ENCODE measurements at places on chromosomes 1 and 21. TPM values are rescaled to one million over a fixed set of nuclear protein-coding genes. Genes with fewer than 3 reads are reported as not detected.

- H3K36me3 ChIP-seq, result no peaks in the 10 kb centered on the region
- H3K4me1 ChIP-seq, result no peaks in the 10 kb centered on the region
- no peaks in the 10 kb centered on the region for H3K27me3 ChIP-seq
- no peak overlapping the region for H3K4me3 ChIP-seq
These were observed 193.0 kb downstream of the HLX start for GRCh38 chr1:221072214-221072613.

DNA sequence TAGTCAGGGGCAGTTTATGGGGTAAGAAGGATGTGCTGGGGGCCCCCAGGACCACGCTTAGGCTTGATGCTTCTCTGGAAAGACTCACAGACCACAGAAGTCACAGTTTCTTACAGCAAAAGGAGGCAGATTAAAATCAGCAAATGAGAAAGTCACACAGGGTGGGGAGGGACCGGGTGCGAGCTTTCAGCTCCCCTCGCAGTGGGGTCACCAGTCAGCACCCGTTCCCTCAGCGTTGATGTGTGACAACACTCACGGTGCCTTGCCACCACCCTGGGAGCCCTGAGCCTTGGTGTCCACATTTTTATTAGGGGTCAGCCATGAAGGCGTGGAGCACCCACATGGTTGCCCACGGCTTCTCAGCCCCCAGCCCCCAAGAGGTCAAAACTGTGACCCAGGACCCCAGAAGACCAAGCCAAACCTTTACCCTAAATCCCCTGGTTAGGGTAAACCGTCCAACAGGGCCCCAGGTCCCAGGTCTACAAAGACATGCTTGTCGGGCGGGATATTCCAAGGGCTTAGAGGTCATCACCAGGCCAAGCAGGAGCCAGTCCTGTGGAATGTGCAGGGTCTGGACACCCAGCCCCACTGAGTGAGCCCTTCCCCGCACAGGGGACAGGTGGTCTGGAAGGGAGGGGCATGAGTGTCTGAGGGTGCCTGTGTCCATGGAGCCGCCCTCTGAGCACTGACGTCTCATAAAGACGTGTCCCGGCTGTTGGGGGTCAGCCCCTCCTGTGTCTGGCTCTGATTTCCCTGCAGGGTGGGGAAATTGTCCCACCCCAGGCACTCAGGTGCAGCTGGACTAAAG is 64.5 kb upstream of the ABCG1 start:
- no peak overlapping the region for H3K27ac ChIP-seq
- no peaks in the 10 kb centered on the region for H3K4me1 ChIP-seq
- H3K36me3 ChIP-seq, result no peaks in the 10 kb centered on the region
- H3K27me3 ChIP-seq, result no peaks in the 10 kb centered on the region

DNA sequence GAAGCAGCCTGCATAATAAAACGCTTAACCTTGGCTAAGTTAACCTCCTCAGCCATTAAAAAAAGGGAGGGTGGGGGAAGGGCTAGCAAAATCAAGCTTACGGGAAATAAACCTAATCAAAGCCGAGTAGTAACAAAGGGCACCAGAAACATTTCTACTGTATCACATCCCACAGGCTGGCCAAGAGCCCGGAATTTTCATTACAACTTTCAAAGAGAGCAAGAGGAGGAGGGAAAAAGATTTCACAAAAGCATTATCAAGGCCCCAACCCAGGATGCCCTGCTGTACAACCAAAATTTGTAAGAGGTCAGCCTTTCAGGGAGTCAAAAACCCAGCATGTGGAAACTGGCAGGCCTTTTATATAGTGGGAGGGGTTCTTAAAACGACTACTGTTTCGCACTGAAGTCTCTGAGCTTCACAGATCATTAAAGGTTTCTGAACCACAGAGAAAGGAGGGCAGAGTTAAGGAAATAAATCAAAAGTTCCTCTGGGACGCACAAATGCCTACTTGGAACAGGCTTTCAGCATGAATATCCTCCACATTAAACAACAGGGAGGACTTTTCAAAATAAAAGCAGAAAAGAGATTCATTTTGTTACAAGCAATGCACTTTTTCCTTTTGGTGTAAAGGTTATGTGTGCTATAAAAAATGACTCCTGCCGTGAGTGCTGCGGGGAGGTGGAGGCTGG is 90.4 kb downstream of the SLC45A1 start:
- peak; percentile 58 for DNase-seq
- peak overlapping the region; percentile 62 for H3K27ac ChIP-seq
- no peak overlapping the region for H3K4me3 ChIP-seq
- H3K4me1 ChIP-seq, result peaks cover 39% of the 10 kb centered on the region
- no peaks in the 10 kb centered on the region for H3K27me3 ChIP-seq
- peaks cover 12% of the 10 kb centered on the region for H3K36me3 ChIP-seq

DNA sequence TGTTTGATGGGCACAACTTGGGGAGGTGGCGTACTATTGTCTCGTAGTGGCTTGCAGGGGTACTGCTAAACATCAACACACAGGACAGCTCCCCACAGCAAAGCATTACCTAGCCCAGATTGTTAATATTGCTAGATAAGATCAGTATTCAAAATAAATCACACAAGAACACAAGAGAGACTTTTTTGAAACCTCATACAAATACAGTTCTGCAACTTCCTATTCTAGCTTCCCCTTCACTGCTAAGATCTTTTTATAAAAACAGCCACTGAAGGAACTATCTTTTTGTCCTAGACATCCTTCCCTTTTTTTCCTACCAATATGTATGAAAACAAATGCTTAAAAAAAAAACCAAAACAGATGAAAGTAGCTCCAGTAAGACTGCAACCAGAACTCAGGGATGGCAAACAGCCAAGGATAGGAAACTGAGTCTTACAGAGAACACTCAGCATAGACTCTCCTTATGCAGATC is 137.8 kb upstream of the KRTAP19-8 start:
- H3K4me1 ChIP-seq, result no peaks in the 10 kb centered on the region
- no peaks in the 10 kb centered on the region for H3K27me3 ChIP-seq
- no peak overlapping the region for H3K27ac ChIP-seq
- DNase-seq, result no peak
- H3K36me3 ChIP-seq, result no peaks in the 10 kb centered on the region
- no peak overlapping the region for H3K4me3 ChIP-seq

- H3K27ac ChIP-seq, result no peak overlapping the region
- no peaks in the 10 kb centered on the region for H3K4me1 ChIP-seq
- no peaks in the 10 kb centered on the region for H3K36me3 ChIP-seq
- no peak for DNase-seq
- no peaks in the 10 kb centered on the region for H3K27me3 ChIP-seq
These were observed 117.0 kb downstream of the CLEC20A start for GRCh38 chr1:178379807-178380206.

MEX3A gene
- 12.9 TPM for total RNA-seq

Data from PC-3 (cell line).